NCI-H748 treated with DMSO at 0.1 percent for 48 hours (cell line): ENCODE measurements at places on chromosomes 1 and 21.

GRCh38 chr1:45246760-45247159, 40.4 kb upstream of the ZSWIM5 start:
- DNase-seq, result peak; percentile 55

DNA sequence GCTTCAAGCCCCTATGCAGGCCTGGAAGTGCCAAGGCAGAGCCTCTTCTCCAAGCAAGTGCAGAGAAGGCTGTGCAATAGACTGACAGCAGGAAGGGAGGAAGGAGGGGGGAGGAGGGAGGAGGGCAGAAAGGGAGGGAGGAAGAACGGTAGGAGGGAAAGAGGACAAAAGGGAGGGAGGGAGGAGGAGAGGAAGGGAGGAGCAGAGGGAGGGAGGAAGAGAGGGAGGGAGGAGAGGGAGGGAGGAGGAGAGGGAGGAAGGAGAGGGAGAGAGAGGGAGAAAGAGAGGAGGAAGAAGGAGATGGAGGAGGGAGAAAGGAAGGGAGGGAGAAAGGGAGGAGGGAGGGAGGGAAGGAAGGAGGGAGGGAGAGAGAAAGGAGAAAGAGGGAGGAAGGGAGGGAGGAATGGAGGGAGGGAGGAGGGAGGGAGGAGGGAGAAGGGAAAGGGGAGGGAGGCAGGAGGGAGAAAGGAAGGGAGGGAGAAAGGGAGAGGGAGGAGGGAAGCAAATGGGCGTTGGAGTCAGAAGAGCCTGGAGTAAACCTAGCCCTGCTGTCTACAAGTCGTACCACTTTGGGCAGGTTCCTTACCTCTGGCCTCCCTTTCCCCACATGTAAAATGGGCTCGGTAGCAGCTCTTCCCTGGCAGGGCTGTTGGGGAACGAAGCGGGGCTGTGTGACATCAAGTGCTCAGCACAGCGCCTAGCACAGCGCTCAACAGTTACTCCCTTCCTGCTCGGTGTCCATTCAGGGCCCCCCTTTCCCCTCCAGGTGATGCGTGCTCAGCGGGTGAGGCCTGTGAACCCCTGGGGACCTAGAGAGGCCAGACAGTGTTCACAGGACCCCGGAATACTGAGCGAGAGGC, 244.6 kb downstream of the NPHP4 start:
- no peak for DNase-seq

- DNase-seq, result peak; percentile 19
Measured at GRCh38 chr1:243921111-243921510, 71.1 kb upstream of the AKT3 start.

GRCh38 chr21:32886339-32886738, 114.8 kb upstream of the PAXBP1 start:
- DNase-seq, result no peak

GRCh38 chr1:237226177-237226944, 184.4 kb downstream of the RYR2 start:
- DNase-seq, result no peak
